ENCODE measurements at places on chromosomes 4 and X.

DNA sequence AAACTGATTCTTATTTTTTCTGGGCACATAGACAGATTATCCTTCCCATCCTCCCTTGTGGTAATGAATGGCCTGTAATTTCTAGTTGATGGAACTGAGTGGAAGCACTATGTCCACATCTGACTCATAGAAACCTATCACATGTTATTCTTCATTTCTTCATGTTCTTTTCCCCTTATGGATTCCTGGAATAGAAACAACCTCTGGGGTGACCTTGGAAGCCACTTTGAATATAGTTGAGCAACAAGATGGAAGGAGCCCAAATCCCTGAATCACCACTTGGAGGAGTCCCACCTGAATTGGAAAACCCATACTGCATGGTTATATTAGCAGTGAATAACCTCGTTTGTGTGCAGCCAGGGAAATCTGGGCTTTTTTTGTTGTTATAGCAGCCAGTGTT, 137.8 kb downstream of the MID1IP1 start:
- no peak for DNase-seq

GRCh38 chr4:42487230-42487629, 89.9 kb downstream of the SHISA3 start:
- DNase-seq, result no peak

GRCh38 chr4:170476351-170476750, 386.6 kb upstream of the AADAT start:
- no peak for DNase-seq

DNA sequence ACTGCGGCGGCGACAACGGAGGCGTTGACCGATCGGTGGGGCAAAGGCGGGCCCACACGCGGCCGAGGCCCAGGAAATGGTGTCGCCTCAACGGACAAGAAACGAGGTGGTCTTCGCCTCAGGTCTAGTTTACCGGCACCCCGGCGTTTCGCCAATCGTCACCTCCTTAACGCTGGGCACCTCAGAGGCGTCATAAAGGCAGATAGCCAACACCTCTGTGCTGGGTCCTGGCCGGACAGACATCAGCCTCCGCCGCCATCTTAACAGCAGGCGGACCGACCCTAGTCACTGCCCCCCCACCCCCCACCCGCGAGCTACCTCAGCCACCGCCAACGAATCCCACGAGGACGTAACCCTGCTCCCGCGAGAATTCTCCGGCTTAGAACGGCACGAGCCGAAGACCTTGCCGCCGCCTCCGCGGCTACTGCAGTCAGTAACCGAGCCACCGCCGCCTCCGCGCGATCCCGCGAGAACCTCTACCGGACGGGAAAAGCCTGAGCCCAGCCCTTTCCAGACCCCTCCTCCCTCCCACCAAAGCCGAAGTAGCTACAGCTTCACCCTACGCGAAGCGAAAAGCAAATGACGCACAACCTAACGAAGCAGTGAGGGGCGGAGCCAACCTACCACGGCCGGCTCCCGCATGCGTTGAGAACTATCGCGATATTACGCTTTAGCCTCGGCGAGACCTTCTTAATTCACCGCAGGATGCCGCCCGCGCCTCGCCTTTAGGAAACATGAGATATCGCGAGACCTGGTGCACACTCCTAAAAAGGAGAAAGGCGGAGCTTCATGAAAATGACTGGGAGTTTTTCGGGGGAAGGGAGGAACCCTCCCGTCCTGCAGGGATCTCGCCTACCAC, 2.7 kb downstream of the HUWE1 start:
- peak; percentile 78 for DNase-seq

DNA sequence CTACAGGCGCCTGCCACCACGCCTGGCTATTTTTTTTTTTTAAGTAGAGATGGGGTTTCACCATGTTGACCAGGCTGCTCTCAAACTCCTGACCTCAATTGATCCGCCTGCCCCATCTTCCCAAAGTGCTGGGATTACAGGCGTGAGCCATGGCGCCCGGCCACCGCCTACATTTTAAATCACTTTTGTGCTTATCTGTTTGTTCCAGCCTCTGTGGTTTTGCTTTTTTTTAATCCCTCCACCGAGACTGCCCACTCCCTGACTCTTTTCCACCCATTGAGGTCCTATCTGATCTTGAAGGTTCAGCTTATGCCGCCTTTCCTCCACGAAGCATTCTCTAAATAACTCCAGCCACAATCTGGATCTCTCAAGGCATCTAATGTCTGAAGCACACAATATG, 73.5 kb downstream of the CHRDL1 start:
- no peak for DNase-seq

Data from stimulated activated CD4-positive, alpha-beta T cell treated with anti-CD3 and anti-CD28 coated beads, TNF-alpha, amount 100 ng/mL, for 24 hours (primary cell).